ENCODE measurements at places on chromosomes 1 and 21.

DNA sequence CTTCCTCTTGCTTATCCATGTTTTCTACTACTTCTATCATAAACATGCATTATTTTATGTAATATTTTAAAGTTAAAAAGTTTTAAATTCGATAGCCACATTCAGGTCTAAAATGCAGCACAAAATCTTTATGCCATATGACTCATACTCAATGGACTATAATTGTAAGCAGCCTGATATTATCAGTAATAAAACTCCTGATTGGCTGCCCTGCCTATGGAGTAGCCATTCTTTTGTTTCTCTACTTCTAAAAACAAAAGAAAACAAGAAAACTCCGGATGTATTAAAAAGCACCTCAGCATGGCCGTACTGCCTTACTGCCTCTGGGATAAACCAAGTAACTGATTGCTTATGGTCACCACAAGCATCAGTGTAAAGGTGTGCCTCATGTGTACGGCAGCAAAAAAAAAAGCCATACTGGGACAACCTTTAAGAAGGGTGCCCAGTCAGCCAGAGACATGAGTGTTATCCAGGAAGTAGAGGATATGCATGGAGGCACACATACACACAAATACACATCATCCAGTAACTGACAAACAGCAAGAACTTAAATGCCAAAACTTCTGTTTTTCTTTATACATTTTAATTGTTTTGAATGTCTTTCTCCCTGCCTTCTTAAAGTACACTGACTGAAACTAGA is 9.2 kb downstream of the SLC35D1 start:
- no peak for DNase-seq

DNA sequence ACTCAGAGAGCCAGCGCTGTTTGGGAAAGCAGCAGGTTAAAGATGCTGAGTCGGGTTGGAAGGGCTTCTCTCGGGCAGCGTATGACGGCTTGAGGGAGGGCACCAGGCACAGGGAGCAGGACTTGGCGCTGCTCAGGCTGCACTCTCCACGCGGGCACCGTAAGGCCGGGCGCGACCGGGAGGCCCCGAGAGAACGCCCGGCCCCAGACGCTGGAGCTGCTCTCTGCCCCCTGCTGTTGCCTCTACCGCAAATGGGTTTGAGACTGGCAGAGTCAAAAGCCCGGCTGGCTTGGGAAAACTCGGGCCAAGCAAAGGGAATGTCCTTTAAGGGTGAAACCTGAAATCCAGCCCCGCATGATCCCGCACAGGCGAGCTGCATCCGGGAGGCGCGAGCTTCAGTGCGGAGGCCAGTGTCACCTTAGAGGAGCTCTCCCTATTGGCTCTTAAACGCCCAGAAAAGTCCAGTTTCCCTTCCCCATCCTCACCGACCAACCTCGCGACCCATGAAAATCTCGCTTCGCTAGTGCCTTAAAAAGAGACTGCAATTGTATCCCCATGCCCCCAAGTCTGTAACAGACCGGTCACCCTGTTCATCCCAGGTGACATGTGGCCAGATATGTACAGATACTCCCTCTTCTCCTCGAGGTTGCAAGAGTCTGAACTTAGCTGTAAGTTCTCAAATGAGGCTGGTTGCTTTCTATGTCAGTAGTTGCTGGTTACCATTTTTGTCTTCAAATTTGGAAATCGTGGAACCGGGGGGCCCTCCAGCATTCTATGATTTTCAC is 1.1 kb downstream of the PRRX1 start:
- DNase-seq = peak; percentile 68

DNA sequence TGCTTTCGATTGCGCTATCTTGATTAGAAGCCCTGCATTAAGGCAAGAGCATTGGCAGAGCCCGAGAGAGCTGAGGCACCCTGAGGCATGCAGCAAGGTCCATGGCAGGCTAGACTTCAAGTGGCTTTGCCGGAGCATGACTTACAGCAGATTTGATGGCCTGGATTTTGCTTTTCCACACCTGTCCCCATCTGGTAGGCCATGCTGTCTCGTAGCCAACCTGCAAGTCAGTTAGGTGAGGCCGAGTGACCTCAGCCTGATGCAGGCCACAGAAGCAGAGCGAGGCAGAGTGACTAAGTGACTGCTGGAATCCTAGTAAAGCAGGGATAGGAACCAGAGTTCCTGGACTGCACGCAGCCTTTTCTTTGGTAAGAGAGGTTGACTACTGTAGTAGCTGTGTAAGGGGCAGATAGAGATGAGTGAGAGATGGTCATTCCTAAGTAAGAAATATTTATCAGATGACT is 148.9 kb downstream of the PBX1 start:
- peak; percentile 75 for DNase-seq

DNA sequence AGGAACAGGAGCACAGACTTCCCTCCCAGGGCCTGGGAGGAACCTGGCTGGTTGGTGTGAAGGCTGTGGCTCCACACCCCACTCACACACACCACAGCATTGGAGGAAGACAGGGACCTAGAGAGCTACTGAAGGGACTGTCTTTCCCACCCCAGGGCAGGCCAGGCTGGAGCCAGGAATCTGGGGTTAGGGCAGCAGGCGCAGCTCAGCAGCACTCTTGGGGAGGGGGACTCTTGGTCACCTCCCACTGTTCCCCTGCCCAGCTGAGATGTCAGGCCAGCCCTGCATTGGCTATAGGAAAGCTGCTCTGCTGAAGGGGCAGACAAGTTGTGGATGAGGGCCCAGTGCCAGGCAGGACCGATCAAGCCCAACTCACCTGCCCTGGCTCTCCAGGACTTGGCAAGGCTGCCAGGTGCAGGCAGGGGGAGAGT is 1.6 kb upstream of the PLEKHA6 start:
- DNase-seq = no peak

- no peak for DNase-seq
Measured at GRCh38 chr1:167460836-167461235, 57.5 kb downstream of the CD247 start.

- no peak for DNase-seq
Measured at GRCh38 chr1:168693197-168693871, 35.7 kb downstream of the DPT start.

DNA sequence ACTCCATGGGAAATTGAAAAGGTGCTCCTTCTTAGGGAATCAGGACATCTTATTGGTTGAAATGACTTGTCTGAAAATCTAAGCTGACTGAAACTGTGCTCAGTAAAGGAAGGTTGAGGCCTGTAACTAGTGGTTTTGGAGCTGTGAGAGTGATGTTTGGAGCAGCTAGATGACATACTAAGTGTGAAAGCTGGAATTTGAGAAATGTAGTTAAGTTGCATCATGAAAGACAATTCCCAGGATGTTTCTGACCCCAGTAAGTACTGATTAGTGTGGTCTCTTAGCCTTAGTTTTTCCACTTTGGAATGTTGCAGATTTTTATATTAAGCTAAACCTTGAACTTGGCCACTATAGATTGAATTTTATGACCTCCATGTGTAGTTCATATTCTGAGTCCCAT is 154.9 kb downstream of the PAPPA2 start:
- DNase-seq = no peak

- DNase-seq = peak; percentile 1
Measured at GRCh38 chr1:76547916-76548315, 319.4 kb upstream of the ST6GALNAC5 start.

DNA sequence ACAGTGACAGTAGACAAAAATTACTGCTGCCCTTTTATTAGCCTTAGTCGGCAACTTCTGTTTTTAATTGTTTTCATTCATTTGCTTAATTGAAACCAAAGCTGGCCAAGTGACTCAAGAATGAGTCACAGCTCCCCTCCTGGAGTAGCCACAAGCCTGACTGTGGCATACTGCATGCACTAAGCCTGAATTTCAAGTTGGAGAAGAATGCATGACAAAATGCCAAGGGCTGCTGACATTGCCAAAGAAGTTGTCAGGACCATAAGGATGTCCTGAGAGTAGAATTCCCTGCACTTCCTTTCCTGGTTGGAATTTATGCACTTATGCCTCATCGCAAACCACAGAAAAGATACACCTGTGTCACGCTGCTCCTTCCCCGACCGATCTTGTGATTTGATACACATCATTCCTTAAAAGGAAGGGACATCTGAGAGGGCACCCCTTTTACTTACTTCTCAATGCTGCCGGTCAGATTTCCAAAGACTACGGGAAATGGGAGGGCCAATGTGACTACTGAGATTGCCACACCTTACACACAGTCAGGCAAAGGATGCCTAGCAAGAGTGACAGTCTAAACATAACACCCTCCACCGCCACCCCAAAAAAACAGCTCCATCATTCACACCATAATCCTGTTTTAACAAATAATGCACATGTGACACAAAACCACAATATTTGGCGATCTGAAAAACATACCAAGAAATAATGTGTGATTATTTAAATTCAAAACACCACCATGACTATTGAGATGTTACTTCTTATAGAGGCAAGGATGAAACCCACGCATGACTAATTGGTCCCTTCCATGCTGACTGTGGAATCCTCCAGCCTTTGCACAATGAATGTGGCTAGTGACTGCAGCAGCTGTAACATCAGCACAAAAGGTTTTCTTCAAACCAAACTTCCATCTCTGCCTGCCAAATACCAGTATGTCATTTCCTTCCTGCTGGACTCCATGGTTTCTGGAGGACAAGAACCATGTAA is 28.2 kb downstream of the VAV3 start:
- peak; percentile 76 for DNase-seq

DNA sequence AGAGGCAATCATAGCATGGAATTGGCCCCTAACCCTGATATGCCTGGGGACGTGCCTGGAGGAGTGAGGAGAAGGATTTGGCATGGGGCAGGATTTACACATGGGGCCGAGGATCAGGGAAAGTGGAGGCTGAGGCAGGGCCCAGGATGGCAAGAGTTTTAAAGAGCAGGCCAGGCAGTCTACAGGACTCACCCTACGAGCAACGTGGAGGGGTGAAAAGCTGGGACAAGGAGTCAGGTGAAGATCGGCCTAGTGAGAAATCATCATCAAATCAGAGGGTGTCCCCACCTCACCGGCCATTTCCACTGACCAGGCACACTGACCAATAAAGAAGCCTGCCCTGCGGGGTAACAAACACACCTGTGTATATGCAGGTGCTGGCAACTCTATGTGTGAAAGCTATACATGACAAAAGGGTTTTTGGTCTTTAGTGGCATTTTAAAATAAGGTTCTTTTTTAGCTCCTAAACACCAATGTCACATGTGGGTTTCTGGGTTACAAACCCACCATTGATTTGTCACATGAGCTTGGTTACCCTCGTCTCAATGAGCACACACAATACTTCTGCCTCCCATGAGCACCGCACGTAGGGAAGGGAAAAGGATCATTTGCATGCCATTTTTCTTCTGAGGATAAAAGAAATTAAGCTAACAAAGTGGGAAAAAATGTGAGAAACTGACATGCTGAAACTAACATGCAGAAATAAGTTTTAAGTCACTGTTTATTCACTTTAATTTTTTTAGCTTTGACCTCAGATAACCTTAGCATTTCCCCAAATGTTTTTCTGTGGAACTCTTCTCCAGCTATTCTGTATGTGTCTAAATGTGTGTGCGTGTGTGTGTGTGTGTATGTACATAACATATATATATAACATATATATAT is 168.1 kb upstream of the EDN2 start:
- DNase-seq = no peak

DNA sequence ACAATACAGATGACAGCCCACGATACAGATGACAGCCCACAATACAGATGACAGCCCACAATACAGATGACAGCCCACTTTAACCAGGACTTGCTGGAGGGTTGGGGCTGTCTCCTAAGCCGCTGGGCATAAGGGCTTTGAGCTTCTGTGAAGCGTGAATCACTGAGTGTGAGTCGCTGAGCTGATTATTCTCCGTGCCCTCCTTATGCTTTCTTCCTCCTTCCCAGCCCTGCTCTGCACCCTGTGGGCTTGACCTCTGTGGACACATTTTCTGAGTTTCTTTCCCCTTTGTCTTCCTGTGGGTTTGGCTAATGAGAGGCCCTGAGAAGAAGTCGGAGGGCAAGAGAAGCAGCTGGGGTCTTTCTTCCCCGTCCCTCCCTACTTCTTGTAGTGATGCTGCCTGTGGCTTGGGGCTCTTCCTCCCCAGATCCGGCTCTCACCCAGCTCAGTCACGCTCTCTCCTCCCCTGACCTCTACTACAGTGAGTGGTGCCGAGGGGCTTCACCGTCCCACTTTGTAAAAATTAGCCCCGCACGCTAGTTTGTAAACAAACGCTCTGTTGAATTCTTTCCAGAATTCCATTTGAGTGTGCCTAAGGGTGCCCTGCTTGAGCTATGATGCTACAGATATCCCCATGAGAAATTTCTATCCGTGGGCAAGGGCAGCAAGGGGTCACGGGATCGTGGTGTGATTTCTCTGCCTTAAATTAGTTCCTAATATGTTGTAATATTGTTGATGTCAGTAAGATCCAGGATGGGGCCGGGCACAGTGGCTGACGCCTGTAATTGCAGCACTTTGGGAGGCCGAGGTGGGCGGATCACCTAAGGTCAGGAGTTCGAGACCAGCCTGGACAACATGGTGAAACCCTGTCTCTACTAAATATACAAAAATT is 46.4 kb upstream of the SOD1 start:
- no peak for DNase-seq

DNA sequence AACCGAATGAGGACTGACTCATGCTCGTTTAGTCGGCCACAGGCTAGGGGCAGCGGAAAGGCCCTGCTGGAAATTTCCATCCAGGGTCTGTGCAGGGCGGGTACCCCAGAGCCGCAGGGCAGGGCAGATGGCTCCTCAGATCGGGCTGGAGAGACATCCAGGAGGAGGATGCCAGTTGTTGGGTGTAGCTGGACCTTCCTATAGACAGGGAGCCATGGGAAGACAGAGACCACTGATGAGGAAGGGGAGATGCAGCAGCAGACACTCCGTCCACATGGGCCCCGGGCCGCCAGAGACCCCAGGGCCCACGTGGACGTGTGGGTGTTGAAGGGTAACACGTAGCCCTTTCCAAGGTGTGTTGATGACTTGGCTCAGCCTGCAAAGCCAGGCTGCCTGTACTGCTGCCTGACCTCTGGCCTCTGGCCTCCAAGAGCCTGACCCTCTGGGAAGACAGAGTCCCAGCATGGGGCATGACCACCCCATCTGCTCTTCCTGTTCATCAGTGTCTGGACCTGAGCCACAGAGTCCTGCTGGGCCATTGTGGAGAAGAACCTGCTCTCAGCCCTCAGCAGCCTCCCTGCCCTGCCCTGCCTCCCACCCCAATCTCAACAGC is 4.8 kb downstream of the GNG4 start:
- DNase-seq = no peak

- DNase-seq = no peak
Measured at GRCh38 chr1:78911956-78912880, 94.3 kb downstream of the ADGRL4 start.

DNA sequence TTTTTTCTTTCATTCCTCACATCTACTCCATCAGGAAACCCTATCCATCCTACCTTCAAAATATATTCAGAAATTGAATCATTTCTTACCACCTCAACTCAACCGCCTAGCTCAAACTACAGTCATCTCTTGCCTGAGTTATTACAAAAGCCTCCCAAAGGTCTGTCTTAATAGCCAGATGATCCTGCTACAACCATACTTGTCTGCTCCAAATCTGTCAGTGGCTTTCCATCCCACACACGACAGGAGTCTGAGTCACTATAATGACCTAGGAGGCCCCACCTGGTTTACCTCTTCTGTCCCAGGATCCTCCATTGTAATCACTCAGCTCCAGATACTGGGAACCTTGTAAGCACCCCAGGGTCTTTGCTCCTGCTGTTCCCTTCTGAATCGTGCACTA is 37.1 kb upstream of the IL12RB2 start:
- no peak for DNase-seq
